Putamen (tissue), 1 donor: ENCODE measurements at places on chromosomes 1 and 21.

GRCh38 chr1:235122348-235122747 is 6.3 kb downstream of the TOMM20 start:
- no peak for DNase-seq

GRCh38 chr1:104973516-104973915 is 1223.8 kb downstream of the AMY1C start:
- DNase-seq: no peak

- DNase-seq: no peak
Measured at GRCh38 chr1:154856544-154856943, 13.5 kb downstream of the KCNN3 start.

DNA sequence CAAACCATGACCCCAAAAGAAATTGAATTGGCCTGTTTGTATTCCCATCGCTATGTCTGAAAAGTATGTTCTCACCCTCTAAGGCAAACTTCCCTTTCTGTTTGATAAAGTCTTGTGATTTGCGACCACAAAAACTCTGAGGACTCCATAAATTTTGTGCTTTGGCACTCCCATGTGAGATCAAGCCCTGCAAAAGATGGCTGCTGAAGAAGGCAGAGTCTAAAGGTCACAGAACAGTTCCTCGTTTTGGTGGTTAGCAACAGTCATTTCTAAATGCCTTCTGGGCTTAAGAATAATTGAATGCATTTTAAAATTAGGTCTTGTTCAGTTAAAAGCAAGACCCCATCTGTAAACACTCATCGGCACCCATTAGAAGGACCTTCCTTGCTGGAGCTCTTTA is 441.6 kb downstream of the OMA1 start:
- DNase-seq: no peak

- DNase-seq: no peak
Measured at GRCh38 chr1:85363521-85363920, 87.1 kb upstream of the BCL10 start.

- DNase-seq: no peak
Measured at GRCh38 chr1:172775606-172776005, 116.7 kb downstream of the FASLG start.

GRCh38 chr1:14598498-14599182 is at the start of gene KAZN:
TSS of gene KAZN (plus strand) at chr1:14598685.
- peak; percentile 34 for DNase-seq

GRCh38 chr1:53174971-53175913 is 21.4 kb upstream of the CPT2 start:
- no peak for DNase-seq
